Natural killer cell treated with Interleukin-12 subunit alpha and Interleukin-12 subunit beta and Interleukin-15 and Interleukin-18, amount 100 ng/mL, for 72 hours (primary cell): ENCODE measurements at places on chromosomes 1 and 21. TPM values are rescaled to one million over a fixed set of nuclear protein-coding genes. Genes with fewer than 3 reads are reported as not detected.

- no peaks in the 10 kb centered on the region for H3K27me3 ChIP-seq
- H3K4me3 ChIP-seq: no peak overlapping the region
- no peaks in the 10 kb centered on the region for H3K36me3 ChIP-seq
These were observed 44.2 kb downstream of the PRRX1 start for GRCh38 chr1:170707959-170708655.

DNA sequence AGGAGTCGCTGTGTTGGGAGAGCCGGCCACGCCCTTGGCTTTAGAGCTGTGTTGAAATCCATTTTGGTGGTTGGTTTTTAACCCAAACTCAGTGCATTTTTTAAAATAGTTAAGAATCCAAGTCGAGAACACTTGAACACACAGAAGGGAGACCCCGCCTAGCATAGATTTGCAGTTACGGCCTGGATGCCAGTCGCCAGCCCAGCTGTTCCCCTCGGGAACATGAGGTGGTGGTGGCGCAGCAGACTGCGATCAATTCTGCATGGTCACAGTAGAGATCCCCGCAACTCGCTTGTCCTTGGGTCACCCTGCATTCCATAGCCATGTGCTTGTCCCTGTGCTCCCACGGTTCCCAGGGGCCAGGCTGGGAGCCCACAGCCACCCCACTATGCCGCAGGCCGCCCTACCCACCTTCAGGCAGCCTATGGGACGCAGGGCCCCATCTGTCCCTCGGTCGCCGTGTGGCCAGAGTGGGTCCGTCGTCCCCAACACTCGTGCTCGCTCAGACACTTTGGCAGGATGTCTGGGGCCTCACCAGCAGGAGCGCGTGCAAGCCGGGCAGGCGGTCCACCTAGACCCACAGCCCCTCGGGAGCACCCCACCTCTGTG lies 4.7 kb downstream of the C1orf35 start:
- peak; percentile 56 for DNase-seq
- no peak overlapping the region for H3K27ac ChIP-seq
- no peak overlapping the region for H3K4me3 ChIP-seq
- peaks cover 40% of the 10 kb centered on the region for H3K4me1 ChIP-seq
- no peaks in the 10 kb centered on the region for H3K27me3 ChIP-seq
- peaks cover 17% of the 10 kb centered on the region for H3K36me3 ChIP-seq

GRCh38 chr1:237007147-237007881 lies 3.1 kb upstream of the MT1HL1 start:
- no peaks in the 10 kb centered on the region for H3K27me3 ChIP-seq
- no peaks in the 10 kb centered on the region for H3K4me1 ChIP-seq
- no peak for DNase-seq
- H3K36me3 ChIP-seq: no peaks in the 10 kb centered on the region
- no peak overlapping the region for H3K4me3 ChIP-seq
- H3K27ac ChIP-seq: no peak overlapping the region

DNA sequence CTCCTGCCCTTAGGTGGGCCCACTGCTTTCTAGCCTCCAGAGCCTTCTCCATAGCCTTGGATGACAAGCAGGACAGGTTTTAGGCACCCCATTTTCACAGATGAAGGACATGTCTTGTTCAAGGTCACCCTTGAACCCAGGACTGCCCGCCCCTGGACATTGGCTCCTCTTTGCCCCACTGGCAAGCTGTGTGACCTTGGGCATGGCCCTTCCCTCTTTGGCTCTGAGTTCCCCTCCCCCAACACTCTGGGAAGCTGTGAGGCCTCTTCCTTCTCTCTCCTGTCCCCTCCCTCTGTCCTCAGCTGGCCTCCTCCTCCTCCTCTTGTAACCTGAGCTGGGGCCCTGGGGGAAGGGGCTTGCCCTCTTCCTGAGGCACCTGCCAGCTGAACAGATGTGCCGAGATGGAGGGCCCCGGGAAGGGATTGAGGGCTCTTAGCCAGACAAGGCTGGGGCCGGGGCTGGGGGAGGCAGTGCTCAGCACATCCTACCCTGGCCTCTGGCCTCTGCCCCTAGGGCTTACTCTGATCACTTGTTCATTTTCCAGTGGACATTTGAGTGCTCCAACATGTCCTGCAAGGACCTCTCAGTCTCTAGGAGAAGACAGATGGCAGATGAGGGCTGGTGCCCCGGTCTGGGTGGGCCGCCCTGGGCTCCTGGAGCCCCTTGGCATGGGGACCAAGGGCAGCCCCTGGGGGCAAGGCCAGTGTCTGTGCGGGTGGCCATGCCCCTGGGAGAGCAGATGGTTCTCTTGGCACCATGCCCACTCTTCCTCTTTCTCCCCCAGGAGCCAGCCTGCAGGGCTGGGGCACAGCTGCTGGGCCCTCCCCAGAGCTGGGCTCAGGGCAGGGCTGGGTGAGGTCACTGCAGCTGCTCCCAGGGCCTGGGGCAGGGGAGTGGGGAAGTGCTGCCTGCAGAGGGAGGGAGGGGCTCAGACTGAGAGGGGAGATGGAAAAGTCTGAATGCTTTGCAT lies 10.7 kb downstream of the FOXO6 start:
- H3K36me3 ChIP-seq: no peaks in the 10 kb centered on the region
- H3K27ac ChIP-seq: no peak overlapping the region
- H3K4me1 ChIP-seq: no peaks in the 10 kb centered on the region

- no peak overlapping the region for H3K27ac ChIP-seq
- no peak overlapping the region for H3K4me3 ChIP-seq
These were observed 184.8 kb upstream of the RAB4A start for GRCh38 chr1:229086091-229086490.

- no peaks in the 10 kb centered on the region for H3K36me3 ChIP-seq
- H3K4me1 ChIP-seq: peaks cover 2% of the 10 kb centered on the region
- H3K27ac ChIP-seq: no peak overlapping the region
- peak; percentile 52 for DNase-seq
These were observed 60.8 kb downstream of the PRKCZ start for GRCh38 chr1:2110738-2111673.

- no peak for DNase-seq
- H3K27me3 ChIP-seq: no peaks in the 10 kb centered on the region
- H3K27ac ChIP-seq: no peak overlapping the region
- H3K36me3 ChIP-seq: no peaks in the 10 kb centered on the region
- no peaks in the 10 kb centered on the region for H3K4me1 ChIP-seq
- no peak overlapping the region for H3K4me3 ChIP-seq
These were observed 168.0 kb downstream of the PRDM16 start for GRCh38 chr1:3236955-3237354.

DNA sequence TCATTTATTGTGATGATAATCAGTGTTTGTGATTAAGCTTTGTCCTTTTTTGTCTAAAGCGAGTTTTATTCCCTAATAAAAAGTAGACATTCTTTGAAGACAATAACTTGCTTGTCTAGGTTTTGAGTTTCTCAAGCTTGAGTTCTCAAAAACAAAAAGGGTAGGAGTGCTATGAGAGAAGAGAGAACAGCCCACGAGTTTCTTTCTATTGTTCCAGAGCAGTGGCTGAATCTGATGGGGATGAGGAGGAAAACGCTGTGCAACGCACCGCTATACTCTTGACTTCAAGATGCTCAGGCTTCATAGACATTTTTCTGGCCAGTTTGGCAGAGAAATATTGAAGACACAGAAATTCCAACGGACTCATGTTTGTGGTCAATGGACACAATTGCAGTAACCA lies 669.8 kb upstream of the B3GALT2 start:
- H3K4me3 ChIP-seq: no peak overlapping the region
- DNase-seq: no peak
- H3K4me1 ChIP-seq: no peaks in the 10 kb centered on the region
- H3K27me3 ChIP-seq: peaks cover 2% of the 10 kb centered on the region
- no peaks in the 10 kb centered on the region for H3K36me3 ChIP-seq

DNA sequence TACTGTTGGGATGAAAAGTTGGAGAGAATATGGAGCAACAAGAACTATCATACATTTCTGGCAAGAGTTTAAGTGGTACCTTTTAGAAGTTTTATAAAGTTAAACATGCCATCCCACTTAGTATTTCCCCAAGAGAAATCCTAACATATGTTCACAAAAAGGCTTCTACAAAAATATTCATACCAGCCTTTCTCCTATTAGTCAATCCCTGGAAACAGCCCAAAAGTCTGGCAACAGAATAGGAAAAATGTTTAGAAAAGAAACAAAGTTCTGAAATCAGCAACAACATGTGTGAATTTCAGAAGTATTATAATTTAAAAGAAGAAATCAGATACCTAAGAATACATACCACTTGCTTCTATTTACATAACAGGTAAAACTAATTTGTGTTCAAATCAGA lies 271.0 kb downstream of the DSCAM start:
- H3K4me1 ChIP-seq: no peaks in the 10 kb centered on the region
- H3K27ac ChIP-seq: no peak overlapping the region
- no peak overlapping the region for H3K4me3 ChIP-seq

GRCh38 chr21:42593007-42593814 lies 60.2 kb upstream of the PDE9A start:
- no peaks in the 10 kb centered on the region for H3K36me3 ChIP-seq
- H3K27ac ChIP-seq: no peak overlapping the region
- peaks cover 3% of the 10 kb centered on the region for H3K4me1 ChIP-seq
- no peak for DNase-seq

DNA sequence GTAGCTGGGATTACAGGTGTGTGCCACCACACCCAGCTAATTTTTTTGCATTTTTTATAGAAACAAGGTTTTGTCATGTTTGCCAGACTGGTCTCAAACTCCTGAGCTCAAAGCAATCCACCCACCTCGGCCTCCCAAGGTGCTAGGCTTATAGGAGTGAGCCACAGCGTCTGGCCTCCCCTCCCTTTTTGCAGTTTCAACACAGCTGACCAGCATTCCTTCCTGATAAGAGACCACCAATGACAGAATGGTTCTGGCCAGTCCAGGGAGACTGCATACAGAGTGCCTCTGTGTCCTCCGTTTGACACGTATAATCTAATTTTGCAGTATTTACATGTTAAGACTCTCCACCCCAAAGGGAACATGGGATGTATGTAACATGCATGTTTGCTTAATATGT lies 46.4 kb upstream of the CACHD1 start:
- H3K4me1 ChIP-seq: no peaks in the 10 kb centered on the region
- peaks cover 10% of the 10 kb centered on the region for H3K27me3 ChIP-seq
- no peaks in the 10 kb centered on the region for H3K36me3 ChIP-seq

DNA sequence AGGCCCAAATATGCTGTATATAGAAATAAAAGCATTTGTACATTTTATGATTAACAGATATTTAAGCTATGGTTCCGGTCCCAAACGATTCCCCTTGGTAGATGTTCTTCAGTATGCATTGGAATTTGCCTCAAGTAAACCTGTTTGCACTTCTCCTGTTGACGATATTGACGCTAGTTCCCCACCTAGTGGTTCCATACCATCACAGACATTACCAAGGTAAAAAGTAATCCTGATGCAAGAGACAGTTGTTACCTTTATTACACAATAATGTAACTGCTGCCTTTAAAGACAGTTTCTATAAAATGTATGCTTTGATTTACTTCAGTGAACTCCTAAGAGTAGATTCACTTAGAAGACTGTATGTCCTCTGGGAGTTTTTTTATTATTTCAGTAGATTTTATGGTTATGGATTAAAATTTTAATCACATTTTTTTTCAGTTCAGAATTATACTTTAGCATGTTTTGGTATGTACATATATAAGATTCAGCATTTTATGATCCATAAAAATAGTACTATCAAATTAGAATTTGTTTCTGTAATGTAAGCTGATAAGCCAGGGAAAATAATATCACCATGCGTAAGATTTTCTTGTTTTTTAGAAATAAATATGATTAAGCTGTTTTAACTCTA lies 96.5 kb downstream of the USP25 start:
- H3K4me3 ChIP-seq: no peak overlapping the region
- H3K27me3 ChIP-seq: no peaks in the 10 kb centered on the region
- peaks cover 2% of the 10 kb centered on the region for H3K36me3 ChIP-seq
- H3K27ac ChIP-seq: no peak overlapping the region
- H3K4me1 ChIP-seq: peaks cover 27% of the 10 kb centered on the region
- DNase-seq: no peak

DNA sequence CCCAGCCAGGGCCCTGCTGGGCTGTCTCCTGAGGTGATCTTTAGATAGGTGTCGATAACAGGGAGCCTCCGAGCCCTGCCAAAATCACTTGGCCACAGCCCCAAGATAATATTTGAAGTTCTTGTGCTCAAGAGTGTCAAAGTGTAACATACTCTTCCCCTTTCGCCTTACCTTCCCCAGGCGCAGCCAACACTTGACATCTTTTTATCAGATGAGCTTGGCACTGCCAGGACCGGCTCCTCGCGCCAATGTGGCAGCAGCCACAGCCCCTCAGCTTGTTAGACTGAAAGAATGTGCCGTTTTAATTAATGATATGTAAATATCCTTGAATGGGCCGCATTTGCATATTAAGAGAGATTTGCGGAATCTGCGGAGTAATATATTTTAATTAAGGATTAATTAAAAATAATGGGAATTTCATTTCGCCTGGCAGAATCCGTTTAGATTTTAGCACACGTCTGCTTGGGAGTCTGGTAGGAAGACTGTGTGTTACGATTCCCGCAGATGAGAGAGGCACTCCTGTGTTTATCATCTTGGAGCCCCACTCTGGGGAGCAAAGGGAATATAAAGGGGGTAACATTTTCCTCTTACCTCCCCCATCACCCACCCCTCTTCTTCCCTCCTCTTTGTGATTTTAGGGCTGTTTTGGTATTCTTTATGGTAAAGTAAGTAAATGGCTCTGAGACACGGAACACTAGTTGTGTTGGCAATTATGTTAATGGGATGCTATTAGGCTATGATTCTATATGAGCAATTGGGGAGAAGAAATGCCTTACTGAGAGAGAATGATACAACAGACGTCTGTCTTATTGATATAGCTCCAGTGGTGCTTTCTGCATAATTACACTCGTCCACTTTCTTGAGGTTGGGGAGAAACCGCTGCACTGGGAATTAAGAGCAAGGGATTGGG lies 109.8 kb downstream of the PBX1 start:
- no peak for DNase-seq
- H3K27me3 ChIP-seq: peaks cover 48% of the 10 kb centered on the region
- H3K27ac ChIP-seq: no peak overlapping the region
- H3K4me3 ChIP-seq: no peak overlapping the region
- H3K4me1 ChIP-seq: peaks cover 10% of the 10 kb centered on the region
- peaks cover 15% of the 10 kb centered on the region for H3K36me3 ChIP-seq

GRCh38 chr1:224591326-224591725 lies 24.8 kb upstream of the CNIH3 start:
- peaks cover 14% of the 10 kb centered on the region for H3K4me1 ChIP-seq
- H3K36me3 ChIP-seq: no peaks in the 10 kb centered on the region
- DNase-seq: no peak
- no peak overlapping the region for H3K4me3 ChIP-seq
- H3K27me3 ChIP-seq: no peaks in the 10 kb centered on the region
- H3K27ac ChIP-seq: no peak overlapping the region

- no peaks in the 10 kb centered on the region for H3K4me1 ChIP-seq
- no peak for DNase-seq
- H3K4me3 ChIP-seq: no peak overlapping the region
- H3K36me3 ChIP-seq: no peaks in the 10 kb centered on the region
- H3K27ac ChIP-seq: no peak overlapping the region
- H3K27me3 ChIP-seq: peaks cover 4% of the 10 kb centered on the region
These were observed 7.1 kb downstream of the FNDC7 start for GRCh38 chr1:108719656-108720435.

DNA sequence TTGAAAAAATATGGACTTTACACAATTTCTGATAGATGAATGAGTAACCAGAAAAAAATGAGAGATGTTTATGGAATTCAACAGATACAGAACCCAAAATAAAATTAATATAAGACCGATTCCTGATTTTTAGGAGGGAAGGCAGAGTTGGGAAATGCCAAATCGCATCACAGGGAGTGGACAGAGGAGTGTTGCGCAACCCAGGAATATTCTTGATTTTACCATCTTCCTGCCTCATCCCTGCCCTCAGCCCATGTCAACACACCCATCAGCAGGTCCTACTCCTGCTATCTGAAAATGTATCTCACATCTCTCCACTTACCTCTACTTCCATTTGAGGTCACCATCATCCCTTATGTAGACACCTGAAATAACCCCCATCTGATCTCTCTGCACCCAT lies 221.0 kb downstream of the DSCAM start:
- no peaks in the 10 kb centered on the region for H3K4me1 ChIP-seq
- H3K4me3 ChIP-seq: no peak overlapping the region
- no peak for DNase-seq
- H3K27me3 ChIP-seq: no peaks in the 10 kb centered on the region
- H3K36me3 ChIP-seq: peaks cover 5% of the 10 kb centered on the region

S100A1 gene
- not detected for total RNA-seq

MKNK1 gene
- 63.7 TPM for total RNA-seq

KCNJ15 gene
- total RNA-seq: not detected
